ENCODE measurements at places on chromosomes 4 and X.

- no peak for DNase-seq
These were observed 77.9 kb downstream of the EGF start for GRCh38 chr4:109990261-109991257.

DNA sequence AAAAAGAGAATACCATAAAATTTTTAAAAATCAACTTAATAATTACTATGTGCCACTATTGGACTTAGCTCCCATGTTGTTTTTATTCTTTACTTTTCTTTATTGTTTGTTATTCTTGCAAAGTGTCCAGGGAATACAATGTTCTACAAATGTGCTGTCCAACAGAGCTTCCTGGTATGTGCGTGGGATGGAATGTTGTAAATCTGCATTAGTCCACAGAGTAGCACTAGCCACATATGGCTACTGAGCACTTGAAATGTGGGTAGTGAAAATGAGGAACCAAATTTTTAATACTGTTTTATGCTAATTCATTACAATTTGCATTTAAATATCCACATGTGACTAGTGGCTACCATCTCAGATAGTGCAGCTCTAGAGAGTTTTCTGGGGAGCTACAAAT is 14.3 kb upstream of the CORIN start:
- DNase-seq: no peak

GRCh38 chr4:99574530-99575324 is at the start of gene MTTP:
Gene MTTP (plus strand): TSS chr4:99574824. CDS start chr4:99574910, 86 bp downstream.
- no peak for DNase-seq

DNA sequence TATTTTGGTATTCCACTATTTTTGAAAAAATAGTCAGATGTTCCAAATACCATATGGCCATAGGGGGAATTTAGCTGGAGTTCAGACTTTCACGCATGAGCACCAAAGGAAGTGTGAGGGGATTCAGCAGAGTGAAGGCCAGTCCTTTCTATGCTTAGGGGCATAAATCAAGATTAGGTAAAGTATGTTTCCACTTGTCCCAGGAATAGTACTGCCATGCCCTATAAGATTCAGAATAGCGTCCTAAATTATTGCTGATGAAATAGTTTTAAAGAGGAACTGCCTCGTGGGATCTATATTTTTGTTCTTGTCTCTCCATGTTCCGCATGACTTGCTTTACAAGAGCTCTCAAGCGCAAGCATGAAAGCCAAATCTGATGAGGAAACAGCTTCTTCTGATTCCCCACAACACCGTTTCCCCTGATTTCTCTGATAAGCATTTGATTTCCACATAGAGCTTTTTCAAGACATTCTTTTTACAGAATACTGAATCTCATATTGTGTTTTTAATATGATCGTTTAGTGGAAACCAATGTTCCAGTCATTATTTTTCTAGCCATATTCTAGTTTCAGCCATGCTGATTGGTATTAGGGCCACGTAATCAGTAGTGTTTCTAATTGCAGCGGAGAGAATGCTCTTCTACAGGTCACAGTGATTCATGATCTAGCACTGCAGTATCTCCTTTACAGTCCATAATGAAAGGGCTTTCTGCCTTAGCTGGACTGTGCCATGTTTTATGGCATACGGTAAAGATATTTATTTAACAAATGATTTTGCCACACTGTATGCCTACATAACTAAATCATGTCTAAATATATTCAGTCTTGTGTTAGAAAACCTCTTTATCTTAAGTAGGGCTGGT is 492.3 kb downstream of the CENPC start:
- DNase-seq: no peak

GRCh38 chr4:124790471-124790870 is 77.9 kb upstream of the ANKRD50 start:
- DNase-seq: no peak

DNA sequence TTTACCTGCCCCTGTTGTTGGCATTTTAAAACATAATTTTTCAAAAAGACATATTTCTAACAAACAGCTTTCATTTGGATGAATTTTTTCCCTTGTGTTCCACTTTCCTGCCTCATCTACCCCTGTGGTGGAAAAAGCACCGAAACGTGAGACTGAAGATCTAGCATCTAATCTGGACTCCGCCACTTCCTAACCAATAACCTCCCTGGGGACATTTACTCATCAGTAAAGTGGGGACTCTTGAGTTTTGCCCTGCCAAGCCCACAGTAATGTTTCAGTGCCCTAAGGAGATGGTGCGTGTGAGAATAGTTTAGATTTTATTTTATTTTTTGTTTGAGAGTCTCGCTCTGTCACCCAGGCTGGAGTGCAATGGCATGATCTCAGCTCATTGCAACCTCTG is 56.7 kb downstream of the ADGRG2 start:
- no peak for DNase-seq

GRCh38 chrX:1582686-1583437 is 8.5 kb upstream of the AKAP17A start:
- DNase-seq: peak; percentile 70

- DNase-seq: no peak
These were observed 24.7 kb downstream of the MAGEC1 start for GRCh38 chrX:141928432-141928831.

DNA sequence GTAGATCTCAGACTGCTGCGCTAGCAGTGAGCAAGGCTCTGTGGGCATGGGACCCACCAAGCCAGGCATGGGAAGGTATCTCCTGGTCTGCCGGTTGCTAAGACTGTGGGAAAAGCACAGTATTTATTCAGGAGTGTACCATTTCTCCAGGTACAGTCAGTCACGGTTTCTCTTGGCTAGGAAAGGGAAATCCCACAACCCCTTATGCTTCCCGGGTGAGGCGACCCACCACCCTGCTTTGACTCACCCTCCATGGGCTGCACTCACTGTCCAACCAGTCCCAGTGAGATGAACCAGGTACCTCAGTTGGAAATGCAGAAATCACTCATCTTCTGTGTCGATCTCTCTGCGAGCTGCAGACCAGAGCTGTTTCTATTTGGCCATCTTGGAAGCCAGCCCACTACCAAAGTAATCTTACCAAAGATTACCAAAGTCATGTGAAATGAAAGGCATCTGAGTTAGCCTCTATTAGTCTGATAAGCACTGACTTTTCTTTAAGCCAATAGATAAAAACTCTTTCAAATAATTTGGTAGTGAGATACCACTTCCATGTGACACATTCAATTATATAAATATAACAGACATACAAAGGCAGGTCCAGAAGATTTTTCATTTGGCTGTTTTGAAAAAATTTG is 8.5 kb upstream of the HTN1 start:
- DNase-seq: no peak

GRCh38 chr4:104906276-104906675 is 240.4 kb upstream of the TET2 start:
- no peak for DNase-seq

DNA sequence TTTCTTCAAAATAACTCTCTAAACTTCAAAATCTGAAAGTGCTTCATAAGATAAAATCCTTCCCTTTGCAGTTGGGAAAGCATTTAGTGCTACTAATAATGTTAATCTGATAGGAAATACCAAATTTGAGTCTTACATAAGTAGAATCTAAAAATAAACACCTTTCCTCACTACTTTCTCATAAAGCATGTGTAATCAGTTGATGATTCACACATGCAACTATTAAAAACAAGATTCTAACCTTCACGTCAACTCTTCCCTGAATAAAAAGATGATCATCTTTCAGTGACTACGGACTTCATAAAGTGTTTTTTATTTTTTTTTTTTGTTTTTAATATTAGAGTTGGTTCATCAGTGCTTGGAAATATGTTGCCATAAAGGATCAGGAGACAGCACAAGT is 172.6 kb downstream of the ACTRT1 start:
- DNase-seq: no peak

DNA sequence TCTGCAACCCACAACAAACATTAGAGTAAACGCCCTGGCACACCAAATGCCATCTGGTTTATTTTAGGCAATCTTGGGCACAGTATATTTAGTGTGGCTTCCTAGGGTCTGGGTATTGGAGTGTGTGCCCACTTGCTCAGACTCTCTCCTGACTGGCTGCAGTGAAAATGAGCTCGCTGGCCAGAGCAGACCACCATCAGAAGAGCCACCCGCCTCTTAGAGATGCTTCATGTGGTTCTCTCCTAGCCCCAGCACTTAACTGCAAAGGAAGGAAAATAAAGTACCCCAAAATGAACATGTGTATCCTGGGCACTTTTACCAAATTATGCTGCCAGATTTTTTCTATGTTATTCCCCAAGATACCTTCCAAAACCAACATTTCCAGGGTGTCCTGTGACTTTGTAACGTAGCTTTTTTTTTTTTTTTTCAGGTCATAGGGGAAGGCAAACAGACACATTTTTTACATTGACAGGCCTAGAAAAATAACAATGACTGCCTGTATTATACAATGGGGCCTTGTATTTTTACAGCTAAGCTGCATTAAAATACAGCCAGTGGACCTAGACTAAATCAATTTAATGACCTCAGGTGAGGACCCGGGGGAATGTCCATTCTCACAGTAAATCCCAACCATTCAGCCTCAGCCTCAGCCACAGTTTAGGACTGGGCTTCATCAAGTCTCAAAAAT is 193.7 kb downstream of the RASL11B start:
- no peak for DNase-seq

GRCh38 chr4:140661550-140661949 is 92.8 kb upstream of the UCP1 start:
- no peak for DNase-seq

All from activated effector memory CD4-positive, alpha-beta T cell treated with Interleukin-2 at 50 U/mL for 16 hours (primary cell).